Caki2 (cell line): ENCODE measurements at places on chromosomes 1 and 21.

DNA sequence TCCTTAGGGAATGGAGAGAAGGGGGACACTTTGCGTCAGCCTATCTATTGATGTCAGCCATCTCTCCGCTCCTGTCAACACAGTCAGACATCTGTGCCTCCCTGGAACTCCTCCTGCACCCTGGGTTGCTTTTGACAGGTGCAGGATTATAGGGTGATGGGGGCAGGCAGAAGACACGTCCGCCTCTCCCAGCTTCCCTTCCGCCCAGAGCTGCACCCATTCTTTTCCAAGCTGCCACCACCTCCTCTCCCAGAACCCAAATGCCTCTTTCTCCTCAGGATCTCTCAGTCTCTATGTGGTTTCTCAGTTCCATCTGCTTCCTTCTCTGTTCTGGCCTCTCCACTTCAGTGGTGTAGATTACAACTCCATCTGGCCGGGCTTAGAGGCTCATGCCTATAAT is 17.1 kb upstream of the KIF1B start:
- DNase-seq, result no peak

DNA sequence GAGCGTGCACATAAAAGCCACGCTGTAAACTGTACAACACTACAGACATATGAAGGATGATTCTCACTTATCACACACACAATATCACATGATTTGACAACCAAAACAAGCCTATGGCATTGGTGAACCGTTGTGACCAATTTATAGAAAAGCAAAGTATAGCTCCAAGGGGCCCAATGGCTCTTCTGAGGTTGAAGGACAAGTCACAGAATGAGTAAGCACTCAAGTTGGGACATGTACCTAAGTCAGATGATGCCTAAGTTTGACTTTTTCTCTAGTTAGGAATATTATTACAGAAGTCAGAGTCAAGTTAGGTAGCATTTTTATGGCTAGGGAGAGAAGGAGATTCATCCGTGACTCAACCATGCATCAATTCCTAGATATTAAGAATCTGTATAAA is 45.7 kb downstream of the PLPP3 start:
- DNase-seq, result no peak

- peak; percentile 47 for DNase-seq
Measured at GRCh38 chr1:26537951-26538352, 8.4 kb downstream of the RPS6KA1 start.

DNA sequence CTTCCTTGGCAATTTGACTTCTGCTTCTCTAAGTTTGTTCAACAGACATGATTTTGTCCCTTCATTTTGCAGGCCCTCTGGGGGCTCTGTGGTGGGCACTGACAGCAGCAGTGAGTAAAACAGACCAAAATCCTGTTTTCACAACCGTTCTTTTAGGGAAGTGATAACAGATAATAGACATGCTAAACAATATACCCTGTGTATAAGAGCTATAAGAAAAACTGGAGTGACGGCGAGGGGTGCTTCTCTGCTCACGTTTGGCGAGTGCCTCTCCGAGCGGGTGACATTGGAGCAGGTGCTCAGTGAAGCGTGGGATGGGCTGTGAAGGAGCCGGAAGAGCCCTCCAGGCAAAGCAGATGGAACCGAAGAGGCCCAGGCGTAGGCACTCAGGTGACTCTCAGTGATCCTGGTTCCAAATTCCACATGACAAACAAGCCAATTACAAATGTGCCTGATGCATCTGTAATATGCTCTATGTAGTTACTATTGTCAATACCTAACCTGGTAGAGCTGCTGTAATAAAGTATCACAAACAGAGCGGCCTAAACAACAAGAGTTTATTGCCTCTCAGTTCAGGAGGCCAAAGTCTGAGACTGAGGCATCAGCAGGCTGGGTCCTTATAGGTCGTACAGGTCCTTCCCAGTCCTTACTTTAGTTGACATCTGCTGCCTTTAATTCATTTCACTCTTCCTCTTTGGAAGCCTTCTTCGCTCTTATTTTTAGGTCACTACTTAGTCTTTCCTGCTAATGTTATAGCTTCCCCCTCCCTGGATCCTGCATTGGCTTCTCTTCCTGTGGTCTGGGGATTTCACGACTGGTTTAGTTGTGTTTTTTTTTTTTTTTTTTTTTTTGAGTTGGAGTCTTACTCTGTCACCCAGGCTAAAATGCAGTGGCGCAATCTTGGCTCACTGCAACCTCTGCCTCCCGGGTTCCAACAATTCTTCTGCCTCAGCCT is 20.1 kb downstream of the OR2B11 start:
- no peak for DNase-seq

- DNase-seq, result no peak
Measured at GRCh38 chr1:22465015-22465565, 13.4 kb downstream of the ZBTB40 start.

DNA sequence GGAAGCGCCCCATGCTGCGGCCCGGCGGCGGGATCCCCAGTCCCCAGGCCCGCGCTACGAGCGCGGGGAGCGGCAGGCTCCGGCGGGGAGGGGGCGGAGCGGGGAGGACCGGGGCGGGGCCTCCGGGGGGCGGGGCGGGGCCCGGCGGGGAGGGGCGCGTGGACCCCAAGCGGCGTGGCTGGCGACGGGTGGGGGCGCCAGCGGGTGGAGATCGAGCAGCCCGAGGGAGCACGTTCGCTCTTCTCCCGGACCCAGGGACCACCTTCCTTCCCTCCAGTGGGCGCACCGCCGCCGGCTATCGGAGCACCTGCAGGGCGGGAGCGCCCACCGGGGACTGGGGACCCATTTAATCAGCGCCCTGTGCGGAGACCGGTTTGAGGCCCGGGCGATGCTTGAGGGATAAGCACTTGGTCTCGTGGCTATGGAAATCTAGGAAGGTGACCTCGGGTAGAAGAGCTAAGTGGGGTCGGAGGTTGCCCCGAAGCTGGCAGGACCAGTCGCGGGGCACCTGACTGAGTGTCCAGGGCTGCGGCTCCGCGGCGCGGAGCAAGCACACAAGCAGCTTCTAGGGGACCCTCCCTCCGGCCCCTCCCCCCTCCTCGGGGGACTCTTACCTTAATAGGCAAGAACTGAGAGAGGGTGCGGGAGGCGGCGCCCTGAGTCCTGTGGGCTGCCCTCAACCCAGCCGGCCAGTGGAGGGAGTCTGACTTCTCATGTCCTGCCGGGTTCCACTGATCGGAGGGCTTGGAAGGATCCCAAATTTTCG is at the start of gene TSPAN2:
TSPAN2 (minus strand) TSS at position 84 of the 766 bp plus-strand sequence; CDS start at position 13, 71 bp downstream.
- DNase-seq, result peak; percentile 38

DNA sequence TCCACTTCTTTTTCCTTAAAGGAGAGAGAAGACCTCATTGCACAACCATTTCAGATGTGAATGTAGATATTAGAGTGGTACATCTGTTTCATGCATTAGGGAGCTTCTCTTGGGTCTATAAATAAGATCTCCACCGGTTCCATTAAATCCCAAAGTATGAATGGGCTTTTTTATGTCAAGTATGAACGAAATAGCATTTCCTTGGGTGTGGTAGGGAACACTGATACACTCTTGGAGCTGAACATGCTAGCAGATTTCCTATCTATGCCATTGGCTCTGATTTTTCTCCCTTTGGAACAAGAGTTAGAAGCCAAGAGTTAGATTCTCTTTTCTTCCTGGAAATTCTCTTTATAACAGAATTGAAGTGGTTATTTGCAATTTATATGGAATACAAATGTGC is 245.6 kb upstream of the ADAMTS5 start:
- DNase-seq, result no peak

GRCh38 chr1:117567976-117568375 is 37.9 kb upstream of the TENT5C start:
- DNase-seq, result no peak

DNA sequence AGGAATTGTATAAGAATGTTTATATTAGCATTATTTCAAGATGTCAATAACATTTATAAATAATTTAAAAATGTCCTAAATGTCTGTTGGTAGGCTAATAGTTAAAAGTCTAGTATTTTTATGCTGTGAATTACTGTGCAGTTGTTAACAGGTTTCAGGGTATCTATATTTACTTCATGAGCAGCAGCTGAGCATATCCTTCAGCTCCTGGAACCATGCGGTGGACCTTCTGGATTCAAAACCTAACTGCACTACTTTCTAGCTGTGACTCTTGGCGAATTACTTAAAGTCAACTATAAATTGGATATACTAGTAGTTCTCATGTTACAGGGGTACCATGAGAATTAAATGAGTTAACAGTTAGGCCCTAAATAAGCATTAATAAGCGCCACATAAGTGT is 3.7 kb downstream of the CEP350 start:
- DNase-seq, result no peak

DNA sequence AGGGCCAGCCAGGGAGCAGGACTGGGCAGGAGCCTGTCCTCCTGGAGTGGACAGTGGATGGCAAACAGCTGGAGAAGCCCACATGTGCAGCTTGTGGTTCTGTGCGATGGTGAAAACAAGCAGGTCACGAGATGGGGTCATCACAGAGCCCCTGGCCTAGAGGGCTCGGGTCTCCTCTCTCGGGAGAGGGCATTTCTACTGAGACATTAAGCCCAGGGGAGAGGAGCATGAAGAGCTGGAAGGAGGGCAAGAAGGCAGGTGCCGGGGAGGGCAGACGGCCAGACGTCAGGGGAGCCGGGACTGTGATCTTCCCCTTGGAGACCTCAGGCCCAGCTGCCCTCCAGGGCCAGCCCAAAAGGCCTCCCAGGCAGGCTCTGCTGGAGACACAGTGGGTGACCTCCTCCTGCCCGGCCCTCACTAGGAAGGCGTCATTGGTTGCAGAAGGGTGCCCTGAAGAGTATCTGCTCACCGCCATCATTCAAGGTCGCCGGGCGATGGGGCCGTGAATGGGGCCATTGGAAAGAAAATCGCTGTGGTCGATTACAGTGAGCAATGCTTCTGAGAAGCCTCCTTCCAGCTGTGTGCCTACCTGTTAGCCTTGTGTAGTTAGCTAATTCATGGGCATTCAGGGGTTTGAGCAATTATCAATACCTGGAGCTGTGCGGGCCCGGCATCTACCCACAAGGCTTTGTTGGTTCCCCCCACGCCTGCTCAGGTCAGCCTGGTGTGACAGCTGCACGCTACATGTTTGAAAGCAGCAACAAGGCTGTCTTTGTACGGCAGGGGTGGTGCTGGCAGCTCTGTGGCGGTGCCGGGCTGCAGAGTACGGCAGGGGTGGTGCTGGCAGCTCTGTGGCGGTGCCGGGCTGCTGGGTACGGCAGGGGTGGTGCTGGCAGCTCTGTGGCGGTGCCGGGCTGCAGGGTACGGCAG is 72.3 kb upstream of the ACTRT2 start:
- DNase-seq, result no peak

DNA sequence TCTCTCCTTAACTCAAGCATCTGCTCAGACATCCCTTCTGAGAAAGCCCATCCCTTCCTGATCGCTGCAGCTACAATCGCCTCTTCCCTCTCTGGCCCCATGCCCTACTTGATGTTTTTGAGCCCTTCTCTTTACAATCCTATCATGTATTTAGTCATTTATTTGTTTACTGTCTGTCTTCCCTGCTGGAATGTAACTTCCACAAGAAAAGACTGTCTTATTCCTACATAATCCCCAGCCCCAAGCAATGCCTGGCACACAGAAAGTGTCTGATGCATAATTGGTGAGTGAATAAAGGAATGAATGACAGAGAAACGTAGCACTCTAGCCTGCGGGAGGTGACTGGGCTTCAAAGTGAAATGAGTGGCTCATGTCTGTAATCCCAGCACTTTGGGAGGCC is 25.4 kb downstream of the ECE1 start:
- DNase-seq, result peak; percentile 16

DNA sequence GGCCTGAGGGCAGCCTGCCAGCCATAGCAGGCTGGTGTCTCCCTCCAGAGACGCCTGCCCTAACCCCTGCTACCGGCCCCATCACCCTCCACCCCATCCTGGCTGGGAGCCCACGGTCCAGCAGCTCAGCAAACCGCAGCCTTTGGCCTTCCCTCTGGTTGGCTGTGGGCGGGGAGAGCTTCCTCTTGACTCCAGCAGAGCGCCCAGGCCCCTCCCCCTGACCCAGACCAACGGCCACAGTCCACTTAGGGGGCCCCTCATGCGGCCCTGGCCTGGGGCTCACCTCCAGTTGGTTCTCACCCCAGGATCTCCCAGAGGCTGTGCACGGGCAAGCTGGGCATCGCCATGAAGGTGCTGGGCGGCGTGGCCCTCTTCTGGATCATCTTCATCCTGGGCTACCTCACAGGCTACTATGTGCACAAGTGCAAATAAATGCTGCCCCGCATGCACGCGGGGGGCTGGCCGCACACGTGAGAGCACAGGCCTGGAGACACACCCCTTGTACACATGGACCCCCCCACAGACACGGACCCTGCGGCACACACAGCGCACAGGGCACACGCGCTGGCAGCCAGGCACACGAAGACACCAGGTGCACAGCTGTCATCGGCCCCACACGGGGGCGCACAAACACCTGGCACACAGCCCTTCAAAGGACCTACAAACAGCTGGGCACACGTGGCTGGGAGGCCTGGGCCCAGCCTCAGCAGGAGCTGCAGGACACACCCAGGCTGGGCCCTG is 3.1 kb downstream of the SMIM1 start:
- DNase-seq, result peak; percentile 75

DNA sequence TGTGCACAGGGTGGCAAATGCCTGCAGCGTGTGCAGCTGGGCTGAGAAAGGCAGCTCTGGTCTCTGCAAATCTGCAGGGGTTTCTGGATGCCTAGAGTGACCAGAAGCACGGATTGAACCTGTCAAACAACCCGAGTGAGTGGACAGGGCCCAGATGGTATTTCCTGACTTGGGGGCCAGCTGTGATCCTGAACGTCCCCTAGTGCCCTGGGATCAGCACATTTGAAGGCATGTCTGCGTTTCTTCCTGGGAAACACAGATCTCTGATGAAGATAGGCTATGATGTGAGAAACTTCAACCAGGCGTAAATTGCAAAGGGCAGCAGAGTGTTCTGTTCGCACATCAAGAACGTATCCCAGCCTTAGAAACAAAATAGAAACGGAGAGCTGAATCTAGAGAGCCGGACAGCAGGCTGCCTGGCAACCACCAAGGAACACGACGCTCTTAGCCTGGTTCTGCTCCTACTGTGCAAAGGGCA is 163.1 kb downstream of the KCNJ6 start:
- no peak for DNase-seq

DNA sequence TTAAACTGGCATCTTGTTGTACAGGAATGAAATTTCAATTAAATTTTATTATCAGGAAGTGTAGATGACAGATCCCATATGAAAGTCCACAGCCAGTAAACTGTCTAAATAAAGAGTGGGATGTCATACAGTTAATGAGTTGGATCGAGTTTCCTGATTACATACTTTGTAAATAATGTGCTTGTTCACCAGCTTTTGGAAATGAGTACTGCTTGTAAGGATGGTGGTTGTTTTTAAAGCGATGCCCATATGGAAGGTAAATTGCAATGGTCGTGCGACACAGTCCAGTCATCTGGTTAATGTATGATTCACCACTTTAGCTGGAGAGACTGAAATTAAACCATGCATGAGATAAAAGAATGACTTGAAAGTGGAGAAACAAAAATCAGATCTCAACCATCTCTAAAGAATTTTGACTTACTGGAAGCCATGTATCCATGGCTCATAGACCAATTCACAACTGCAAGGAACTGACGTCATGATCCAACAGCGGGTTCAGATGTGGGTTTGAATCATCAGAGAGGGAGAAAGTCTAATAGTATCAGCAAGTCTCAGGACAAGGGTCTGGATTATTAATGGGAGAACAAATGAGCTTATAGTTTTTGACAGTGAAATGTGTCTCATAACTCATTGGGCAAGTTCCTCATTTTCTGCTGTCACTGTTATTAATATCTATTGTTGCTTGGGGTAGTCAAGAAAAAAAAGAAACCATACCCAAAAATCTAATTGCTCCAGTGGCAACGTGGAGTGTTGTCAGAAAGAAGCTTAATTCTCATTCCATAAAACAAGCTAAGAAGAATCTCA is 49.0 kb downstream of the MAP10 start:
- peak; percentile 82 for DNase-seq

- peak; percentile 14 for DNase-seq
Measured at GRCh38 chr1:153447498-153448170, 12.8 kb downstream of the S100A7 start.

GRCh38 chr1:39158327-39159086 is 46.0 kb upstream of the MACF1 start:
- DNase-seq, result peak; percentile 87
